ENCODE measurements at places on chromosomes 1 and 21.
A peak's percentile ranks its signal among the peaks of the same experiment; 100 is the strongest.

- DNase-seq = peak; percentile 54
These were observed 4.3 kb downstream of the TCHH start for GRCh38 chr1:152110860-152111514.

- no peak for DNase-seq
These were observed 139.0 kb downstream of the GLIS1 start for GRCh38 chr1:53600001-53600400.

DNA sequence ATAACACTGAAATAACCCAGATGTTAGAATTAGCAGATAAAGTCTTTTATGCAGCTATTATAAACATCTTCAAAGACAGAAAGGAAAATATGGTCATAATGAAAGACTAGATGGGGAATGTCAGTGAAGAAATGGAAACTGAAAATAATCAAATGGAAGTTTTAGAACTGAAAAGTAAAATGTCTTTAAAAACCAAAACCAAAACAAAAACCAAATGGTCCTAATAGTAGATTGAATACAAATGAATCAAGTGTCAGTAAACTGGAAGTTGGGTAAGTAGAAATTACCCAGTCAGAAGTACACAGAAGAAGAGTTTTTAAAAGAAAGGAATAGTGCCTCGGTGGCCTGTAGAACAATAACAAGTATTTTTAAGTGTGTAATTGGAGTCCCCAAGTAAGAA, 72.7 kb downstream of the SYCP1 start:
- no peak for DNase-seq

DNA sequence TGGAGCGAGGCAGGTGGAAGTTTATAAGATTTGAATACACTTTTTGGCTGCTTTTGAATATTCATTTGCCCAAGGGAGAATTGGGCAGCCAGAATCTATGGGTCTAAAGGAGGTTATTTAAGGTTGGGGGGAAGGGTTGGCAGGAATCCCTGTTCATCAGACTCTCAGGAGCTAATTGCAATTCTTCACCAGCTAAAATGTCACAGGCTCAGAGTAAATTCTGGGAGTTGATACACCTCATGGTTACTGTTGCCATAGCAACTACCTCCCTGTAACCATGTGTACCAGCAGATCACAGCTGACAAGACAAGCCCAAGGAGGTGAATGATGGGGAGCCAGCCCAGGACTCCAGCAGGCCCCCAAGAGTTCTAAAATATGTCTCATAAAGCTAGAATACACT, 75.5 kb downstream of the CAMK2N1 start:
- DNase-seq = no peak

GRCh38 chr1:51576923-51577322, 40.0 kb upstream of the OSBPL9 start:
- DNase-seq = no peak

DNA sequence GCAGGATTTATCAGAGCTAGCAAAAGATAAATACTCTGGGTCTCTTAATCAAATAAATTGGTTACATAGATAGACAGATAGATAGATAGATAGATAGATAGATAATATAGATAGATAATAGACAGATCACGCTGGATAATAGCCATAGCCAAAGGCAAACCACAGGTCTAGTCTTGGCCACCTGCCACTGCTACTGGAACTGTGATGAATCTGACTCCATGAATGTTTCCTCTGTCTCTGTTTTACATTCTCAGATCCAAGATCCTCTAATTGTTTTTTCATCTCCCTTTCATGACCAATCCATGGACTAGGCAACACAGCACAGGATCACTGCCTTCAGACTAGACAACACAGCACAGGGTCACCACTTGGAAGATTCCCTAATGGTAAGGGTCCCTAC, 444.7 kb upstream of the NFIA start:
- no peak for DNase-seq

- DNase-seq = no peak
These were observed 29.7 kb downstream of the EPHA2 start for GRCh38 chr1:16126160-16126559.

DNA sequence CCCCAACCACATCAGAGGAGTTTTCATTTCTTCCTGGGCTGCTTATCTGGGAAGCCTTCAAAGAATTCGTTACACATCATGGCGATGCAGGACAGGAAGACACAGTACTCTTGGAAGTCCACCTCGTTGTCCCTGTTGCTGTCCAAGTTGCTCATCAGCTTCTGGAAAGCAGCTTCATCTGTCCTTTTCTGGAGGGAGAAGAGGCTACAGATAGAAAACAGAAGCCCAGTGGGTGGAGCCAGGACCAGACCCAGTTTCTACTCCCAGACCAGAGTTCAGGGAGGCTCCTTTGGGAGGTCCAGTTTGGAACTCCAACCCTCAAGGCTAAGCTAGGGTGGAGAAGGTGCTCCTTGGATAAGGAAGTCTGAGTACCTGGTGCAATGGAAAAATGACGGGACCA, 1.9 kb downstream of the S100A4 start:
- DNase-seq = no peak

DNA sequence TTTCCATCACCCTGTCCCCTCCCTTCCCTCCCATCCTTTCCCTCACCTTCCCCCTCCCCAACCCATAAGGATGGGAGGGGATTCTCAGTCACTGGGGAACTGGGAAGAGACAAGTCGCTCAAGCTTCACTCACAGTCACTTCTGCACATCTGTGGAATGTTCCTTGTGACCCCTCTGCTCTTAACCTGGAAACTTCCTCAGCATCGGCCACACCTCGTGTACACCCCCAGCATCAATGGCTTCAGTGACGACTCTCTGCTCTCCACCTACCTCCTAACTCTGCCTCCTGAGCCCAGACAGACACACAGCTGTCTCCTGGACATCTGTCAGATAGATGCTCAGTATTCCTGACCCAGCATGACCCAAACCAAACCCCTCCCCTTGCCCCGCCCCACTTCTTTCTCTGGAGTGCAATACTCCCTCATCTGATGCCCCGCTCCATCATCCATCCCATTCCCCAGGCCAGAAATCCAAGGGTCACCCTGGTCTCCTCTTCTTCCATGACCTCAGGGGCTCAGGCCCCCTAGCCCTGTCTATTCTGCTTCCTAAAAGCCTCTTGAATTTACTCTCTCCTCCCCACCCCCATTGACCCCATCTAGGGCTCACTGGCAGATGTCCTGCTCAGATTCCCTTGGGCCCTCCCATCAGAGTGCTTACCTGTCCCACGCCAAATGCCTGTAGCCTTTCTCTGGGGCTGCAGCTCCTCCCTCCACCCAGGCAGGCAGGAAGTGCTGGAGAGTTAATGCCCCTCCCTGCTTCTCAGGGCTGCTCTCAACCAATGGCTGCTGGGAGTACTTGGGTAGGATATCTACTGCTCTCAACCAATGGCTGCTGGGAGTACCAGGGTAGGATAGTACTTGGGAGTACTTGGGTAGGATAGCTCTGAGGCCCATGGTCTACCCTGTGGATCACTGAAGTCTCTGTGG, 83.1 kb upstream of the CSF3R start:
- DNase-seq = no peak

- DNase-seq = no peak
These were observed 74.8 kb downstream of the ATP5PO start for GRCh38 chr21:33840771-33841170.

GRCh38 chr1:211111351-211111750, 22.6 kb downstream of the KCNH1 start:
- no peak for DNase-seq

GRCh38 chr1:67743072-67743725, 58.2 kb downstream of the GADD45A start:
- DNase-seq = no peak

- DNase-seq = no peak
These were observed 90.9 kb downstream of the LRRC8C start for GRCh38 chr1:89723863-89724262.

GRCh38 chr1:116738673-116739370, 15.4 kb upstream of the CD2 start:
- peak; percentile 85 for DNase-seq

DNA sequence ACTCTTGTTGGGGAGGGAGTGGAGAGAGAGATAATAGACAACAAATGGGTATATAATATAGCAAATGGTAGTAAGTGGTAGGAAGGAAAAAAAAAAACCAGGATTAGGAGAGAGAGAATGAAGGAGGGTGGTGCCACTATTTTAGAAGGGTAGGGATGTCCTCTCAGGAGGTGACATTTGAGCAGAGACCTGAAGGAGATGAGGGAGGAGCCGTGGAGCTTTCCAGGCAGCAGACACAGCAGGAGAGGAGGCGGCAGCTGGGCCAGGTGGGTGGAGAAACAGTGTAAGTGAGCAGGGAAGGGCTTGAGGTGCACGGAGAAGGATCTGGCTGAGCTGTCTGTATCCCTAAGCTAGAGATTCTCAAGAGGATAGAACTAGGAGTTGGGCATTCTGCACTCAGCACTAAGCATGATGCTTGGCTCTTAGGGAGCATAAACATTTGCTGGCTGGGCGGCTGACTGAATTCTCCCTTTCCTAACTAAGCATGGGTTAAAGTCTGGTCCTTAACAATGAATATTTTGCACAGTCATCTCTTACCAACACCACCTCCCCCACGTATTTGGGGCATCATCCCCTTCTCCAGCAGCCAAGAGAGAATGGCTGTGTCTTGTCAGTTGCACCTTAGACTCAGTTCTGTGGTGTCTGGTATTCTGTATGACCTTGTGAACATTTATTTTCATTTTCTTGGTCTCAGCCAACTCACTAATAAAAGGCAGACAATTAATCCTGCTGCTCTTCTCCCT, 27.6 kb upstream of the SARS1 start:
- no peak for DNase-seq

- no peak for DNase-seq
These were observed 64.8 kb downstream of the TP53BP2 start for GRCh38 chr1:223780949-223781348.

GRCh38 chr1:149934356-149934755, 2.3 kb downstream of the MTMR11 start:
- DNase-seq = no peak

GRCh38 chr1:33255347-33256220, 708 bp upstream of the ZNF362 start:
- peak; percentile 78 for DNase-seq

DNA sequence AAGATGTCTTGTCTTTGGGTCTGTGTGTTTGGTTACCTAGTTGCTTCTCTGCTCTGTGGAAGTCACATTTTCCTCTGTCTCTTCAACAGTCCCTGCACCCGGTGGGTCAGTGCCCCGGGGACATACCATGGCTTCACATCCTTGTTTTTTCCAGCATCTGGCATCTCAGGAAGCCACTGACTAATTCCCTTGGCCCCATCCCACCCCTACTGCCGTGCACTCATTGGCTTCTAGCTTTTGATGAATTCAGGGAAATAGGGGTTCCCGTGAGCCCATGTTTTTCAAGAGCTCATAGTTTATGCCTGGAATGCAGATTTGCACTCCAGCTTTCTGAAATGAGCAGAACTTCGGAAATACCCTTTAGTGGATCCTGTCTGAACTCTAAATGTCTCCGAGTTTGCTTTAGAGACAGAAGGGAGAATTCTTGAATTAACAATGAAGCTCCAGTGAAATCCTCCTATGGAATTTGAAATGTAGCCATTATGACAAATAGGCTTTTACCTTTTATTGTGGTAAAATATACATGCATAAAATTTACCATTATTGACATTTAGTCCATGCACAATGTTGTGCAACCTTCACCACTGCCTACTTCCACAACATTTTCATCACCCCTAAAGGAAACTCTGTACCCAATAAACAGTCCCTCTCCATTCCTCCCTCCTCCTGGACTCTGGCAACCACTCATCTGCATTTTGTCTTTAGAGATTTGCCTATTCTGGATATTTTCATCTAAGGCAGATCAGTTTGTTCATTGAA, 67.5 kb downstream of the CLIC6 start:
- DNase-seq = no peak

DNA sequence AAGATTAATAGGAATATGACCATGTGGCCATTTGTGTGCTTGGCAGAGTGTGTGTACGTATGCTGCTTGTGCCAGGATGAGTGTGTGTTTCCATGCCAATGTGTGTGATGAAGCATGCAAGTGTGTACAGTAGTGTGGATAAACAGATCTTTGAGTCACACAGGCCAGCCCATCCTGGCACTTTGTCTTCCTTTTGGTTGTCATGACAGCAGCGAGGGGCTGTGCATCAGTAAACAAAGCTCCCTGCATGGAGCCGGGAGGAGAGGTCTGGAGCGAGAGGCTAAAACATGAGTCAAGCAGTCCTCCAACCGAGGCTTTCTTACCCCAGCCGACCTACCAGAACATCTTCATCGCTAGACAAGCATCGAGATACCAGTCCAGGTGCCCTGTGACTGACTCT, 221.2 kb downstream of the CACNA1E start:
- no peak for DNase-seq

DNA sequence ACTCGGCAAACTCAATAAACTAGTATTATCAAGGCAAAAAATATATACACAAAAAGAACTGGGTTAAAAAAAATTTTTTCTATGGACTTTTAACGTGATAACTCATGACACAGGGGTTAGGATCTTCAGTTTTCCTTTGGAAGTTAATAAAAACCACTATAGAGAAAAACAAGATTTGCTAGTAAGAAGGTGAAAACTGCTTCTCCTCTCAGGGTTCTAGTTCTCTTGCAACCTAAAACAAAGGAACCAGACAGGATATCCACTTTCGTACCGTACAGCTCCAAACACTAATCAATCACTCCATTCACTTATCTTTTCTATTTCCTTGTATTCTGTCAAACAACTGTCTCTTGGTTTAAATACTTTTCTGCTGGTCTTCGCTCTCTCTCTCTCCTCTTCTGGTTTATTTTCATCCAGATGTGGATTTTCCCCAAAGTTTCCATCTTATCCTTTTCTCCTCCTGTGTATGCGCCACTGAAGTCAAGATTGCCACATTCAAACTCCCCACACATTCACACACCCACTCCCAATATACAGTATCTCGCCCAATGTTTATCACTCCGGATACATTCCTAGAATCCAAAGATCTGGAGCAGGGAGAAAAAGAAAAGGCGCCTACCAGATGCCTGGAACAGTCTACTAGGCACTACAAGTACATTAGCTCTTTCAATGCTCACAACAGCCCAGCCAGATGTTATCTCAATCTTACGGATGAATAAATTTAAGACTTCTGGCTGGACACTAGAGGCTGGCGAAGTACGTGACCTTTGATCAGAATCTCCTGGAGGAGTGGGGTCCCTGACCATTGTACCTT, 775 bp upstream of the PRPF38B start:
- DNase-seq = no peak

GRCh38 chr1:162927421-162927820, 66.4 kb upstream of the CCDC190 start:
- no peak for DNase-seq

- DNase-seq = peak; percentile 39
These were observed 4.3 kb downstream of the PIK3CD start for GRCh38 chr1:9655836-9656235.

- no peak for DNase-seq
These were observed 2.1 kb upstream of the S100A10 start for GRCh38 chr1:151995774-151996173.
